ENCODE measurements at places on chromosomes 7 and 10.
A peak's percentile ranks its signal among the peaks of the same experiment; 100 is the strongest.

GRCh38 chr10:3936422-3937040, 151.5 kb upstream of the KLF6 start:
- DNase-seq, result no peak

DNA sequence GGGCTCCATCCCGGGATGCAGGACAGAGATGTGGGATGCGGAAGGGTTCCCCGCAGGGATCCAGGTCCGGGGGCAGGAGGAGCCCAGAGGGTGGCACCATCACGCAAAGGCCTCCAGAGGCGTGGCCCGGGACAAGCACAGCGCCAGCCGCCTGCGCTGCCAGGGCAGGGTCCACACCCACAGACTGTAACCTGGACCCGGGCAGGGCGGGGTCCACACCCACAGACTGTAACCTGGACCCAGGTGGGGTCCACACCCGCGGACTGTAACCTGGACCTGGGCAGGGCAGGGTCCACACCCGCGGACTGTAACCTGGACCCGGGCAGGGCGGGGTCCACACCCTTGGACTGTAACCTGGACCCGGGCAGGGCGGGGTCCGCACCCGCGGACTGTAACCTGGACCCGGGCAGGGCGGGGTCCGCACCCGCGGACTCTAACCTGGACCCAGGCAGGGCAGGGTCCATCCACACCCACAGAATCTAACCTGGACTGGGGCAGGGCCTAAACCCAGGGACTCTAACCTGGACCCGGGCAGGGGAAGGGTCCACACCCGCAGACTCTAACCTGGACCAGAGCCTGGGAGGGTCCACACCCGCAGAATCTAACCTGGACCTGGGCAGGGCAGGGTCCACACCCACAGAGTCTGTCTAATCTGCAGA, 37.5 kb upstream of the SUN1 start:
- no peak for DNase-seq

DNA sequence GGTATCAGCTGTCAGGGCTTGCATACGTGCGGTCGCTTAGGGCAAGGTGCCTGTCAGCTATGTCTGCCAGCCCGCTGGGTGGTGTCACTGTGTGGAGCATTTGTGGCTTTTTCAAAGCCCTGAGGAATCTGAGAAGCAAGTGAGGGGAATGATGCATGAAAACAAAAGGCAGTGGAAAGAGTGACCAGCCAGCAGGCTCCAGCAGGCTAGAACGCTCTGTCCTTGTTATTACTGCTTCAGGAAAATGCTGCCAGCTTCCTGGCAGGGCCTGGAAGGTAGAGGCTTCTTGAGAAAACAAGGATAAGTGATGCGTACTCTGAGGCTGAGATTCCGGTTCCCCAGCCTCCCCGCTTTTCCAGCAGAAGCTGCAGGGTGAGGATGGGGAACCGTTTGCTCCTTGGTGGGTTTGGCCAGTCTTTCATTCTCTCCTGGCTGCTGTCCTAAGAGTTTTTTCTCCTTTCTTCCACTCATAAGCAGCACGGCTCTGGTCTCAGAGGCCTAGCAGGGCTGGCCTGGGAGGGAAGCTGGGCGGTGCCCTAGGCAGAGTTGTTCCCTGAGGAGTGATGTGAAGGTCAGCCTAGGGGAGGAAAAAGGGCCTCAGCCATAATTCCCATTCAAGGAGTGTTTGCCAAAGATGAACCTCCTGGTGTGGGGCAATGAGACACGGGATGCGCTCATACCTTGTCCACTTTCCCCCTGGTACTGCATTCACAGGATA, 42.8 kb upstream of the MKLN1 start:
- DNase-seq, result peak; percentile 20

GRCh38 chr10:98285416-98285815, 17.4 kb upstream of the LOXL4 start:
- no peak for DNase-seq

- no peak for DNase-seq
Measured at GRCh38 chr7:55504093-55504859, 68.0 kb downstream of the VOPP1 start.

- no peak for DNase-seq
Measured at GRCh38 chr10:129918401-129918800, 45.7 kb downstream of the EBF3 start.

DNA sequence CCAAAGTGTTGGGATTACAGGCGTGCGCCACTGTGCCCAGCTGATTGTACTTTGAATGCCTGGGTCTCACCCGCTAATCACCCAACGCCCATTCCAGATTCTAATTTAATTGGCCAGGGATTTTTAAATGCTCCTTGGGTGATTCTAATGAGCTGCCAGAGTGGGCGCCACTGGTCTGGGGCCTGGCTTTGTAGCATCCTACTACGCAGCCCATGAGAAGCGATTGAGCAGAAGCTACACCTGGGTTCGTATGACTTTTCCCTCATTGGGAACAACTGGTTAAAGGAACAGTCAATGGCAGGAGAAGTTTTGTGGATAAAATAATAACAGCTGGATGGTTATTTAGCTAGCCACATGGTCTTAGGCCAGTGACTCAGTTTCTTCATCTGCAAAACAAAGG, 108.0 kb downstream of the SPAG6 start:
- DNase-seq, result no peak

DNA sequence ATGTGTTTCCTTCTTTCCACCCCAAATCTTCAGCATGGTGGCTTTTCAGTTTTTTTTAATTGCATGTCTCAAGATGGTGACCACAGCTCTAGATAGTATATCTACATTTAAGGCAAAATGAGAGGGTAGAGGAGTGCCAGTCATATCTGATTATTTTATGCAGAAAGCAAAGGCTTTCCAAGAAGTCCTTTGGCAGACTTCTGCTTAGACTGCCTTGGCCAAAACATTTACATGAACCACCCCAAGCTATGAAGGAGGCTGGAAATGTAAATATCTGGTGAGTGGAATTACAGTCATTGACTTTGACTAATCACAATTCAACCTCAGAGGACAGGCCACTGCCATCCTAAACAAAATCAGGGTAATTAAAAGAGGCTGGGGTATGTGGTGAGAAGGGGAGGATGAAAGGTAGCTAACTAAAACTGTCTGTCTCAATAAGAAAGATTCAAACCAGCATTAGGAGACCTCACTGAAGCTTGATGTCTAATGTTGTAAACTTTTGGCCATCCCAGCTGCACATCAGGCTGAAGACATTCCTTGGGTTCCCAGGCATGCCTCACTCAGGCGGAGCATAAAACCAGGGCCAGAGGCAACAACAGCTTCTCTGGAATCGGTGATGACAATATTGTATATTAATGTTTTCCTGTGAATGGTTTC, 53.4 kb downstream of the PPP1R3C start:
- DNase-seq, result no peak

GRCh38 chr10:14742815-14743214, 31.9 kb downstream of the FAM107B start:
- DNase-seq, result no peak

Measured in kidney glomerular epithelial cell (primary cell).